ENCODE measurements at places on chromosomes 11 and 22. TPM values are rescaled to one million over a fixed set of nuclear protein-coding genes. Genes with fewer than 3 reads are reported as not detected.

Gene OPCML
- not detected for total RNA-seq

DNA sequence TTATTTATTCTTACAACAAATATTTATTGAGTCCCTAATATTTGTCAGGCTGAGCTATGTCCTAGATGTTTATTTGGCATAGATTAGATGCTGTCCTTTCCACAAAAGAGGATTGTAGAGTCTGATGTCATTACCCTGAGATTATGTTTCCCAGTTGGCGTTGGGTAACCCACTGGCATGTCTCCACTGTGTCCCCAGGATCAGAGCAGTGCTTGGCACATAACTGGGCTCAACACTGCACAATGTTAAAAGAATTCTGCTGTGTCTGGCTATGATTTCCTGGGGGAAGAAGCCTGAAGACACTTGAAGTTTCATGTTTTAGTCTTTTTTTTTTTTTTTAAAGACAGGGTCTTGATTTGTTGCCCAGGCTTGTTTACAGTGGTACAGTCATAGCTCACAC is 4.0 kb downstream of the RCN1 start:
- no peak for DNase-seq

Gene POU2AF2
- total RNA-seq = not detected

- no peak for DNase-seq
These were observed 7.8 kb upstream of the JAML start for GRCh38 chr11:118232659-118233058.

DNA sequence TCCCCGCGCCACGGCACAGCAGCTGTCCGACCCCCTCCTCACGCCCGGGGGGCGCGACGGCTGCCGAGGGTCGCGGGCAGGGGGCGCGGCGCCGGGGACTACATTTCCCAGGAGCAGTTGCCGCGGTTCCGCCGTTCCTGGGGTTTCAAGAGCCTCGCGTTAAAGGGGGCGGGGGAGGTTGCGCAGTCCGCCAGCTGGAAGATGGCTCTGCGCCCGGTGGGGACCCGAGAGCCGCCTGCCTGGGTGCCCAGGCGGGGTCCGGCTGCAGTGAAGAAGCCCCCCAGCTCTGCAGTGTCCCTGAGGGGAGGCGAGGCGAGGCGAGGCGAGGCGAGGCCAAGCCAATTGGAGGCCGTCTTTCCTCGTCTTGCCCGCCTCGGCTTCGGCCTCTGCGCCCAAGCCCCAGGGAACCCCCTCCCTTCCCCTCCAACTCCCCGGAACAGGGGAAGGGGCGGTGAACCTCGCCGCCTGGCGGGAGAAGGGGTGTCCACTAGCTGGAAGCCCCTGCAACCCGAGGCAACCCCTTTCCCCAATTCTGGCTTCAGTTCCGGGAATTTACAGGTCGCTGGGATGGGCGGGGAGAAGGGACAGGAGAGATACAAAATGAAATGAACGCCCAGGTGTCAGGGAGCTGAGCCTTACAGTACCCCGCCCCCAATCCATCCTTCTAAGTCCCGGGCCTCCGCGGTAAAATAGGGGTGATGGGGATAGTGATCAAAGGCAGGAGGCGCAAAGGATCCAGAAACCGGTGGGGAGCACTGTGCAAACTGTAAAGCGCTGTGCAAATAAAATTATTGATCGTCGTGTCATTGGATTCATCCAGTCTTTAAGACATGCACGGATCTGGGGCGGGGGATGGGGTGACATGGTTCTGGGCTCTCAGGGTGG is 5.2 kb upstream of the GCAT start:
- DNase-seq = no peak

Gene MS4A12
- not detected for total RNA-seq

Gene CABP4
- total RNA-seq = 0.33 TPM

Gene MYBPC3
- total RNA-seq = not detected

- DNase-seq = no peak
These were observed 61.6 kb downstream of the MORC2 start for GRCh38 chr22:30906946-30907345.

DNA sequence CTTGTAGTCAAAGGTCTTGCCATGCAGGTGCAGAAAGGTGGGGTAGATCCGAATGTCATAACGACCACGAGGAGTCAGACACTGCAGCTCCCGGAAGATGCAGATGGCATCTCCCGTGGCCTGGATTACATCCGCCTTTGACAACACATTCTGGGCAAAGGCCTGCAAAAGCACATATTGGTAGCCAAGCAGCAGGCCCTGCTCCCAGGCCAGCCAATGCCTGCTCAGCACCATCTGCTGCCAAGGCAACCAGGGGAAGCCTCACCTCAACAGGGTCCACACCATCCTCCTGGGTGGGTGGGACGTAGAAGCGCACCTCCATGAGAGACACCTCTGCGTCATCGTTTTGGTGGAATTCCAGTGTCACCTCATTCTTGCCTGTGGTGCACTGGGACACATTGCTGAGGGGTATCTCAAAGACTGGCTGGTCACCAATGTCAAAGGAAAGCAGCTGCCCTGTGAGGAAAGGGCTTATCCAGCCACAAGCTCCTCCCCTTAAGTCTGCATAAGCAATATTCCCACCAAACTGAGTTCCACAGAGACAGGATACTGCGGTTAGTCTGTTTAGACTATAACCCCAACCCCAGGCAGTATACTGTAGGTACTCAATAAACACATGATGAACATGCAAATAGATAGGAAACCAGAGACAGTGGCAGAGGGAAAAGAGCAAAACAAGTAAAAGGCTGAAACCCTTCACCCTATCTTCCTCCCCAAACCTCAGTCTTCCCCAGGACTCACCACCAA is 2.8 kb downstream of the SSRP1 start:
- DNase-seq = no peak

DNA sequence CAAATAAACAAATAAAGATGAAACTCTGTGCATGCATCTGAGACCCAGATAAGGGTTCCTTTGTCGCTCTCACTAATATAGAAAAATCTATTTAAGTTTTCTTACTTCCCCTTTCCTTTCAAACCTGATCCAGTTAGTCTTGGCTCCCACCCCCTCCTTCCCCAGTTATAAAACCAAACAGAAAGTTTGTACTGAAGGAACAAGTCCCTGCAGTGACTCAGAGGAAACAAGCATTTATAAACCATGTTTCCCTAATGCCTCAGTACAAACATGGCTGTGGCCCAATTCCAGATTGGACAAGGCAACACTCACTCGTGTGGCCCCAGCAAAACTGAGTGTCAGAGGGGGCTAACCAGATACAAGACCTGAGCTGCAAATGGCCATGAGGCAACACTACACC is 65.5 kb upstream of the ARHGAP20 start:
- DNase-seq = no peak

Gene OR56B4
- total RNA-seq = not detected

- DNase-seq = peak; percentile 29
These were observed 16.3 kb downstream of the OR2AG2 start for GRCh38 chr11:6755303-6755952.

DNA sequence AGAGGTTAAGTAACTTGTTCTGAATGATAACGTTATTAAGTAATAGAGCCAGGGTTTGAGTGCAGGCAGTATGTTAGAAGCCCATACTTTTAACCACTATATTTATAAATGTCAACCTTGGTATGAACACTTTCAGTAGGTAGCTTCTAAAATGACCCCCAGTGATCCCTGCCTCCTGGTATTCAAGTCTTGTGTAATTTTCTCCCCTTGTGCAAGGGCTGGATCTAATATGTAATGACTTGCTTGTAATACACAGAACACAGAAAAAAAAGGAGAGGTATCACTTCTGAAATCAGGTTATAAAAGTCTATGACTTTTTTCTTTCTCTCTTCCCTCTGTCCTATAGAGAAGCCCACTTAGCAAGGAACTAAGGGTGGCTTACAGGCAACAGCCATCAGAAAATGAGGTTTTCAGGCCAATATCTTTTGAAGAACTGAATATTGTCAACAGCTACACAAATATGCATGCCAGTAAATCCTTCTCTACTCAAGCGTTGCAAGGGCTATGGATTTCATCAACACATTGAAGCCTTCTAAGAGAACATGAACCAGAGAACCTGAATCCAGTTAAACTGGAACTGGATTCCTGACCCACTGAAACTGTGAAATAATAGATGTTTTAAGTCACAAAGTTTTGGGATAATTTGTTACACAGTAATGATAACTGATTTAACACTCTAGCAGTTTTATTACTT is 712.3 kb downstream of the METTL15 start:
- DNase-seq = no peak

GRCh38 chr11:6927030-6927617 is 898 bp downstream of the ZNF215 start:
- no peak for DNase-seq

- DNase-seq = no peak
These were observed 158.8 kb downstream of the MPPED1 start for GRCh38 chr22:43570531-43571165.

GRCh38 chr11:92406472-92406871 is 181.9 kb downstream of the FAT3 start:
- no peak for DNase-seq

DNA sequence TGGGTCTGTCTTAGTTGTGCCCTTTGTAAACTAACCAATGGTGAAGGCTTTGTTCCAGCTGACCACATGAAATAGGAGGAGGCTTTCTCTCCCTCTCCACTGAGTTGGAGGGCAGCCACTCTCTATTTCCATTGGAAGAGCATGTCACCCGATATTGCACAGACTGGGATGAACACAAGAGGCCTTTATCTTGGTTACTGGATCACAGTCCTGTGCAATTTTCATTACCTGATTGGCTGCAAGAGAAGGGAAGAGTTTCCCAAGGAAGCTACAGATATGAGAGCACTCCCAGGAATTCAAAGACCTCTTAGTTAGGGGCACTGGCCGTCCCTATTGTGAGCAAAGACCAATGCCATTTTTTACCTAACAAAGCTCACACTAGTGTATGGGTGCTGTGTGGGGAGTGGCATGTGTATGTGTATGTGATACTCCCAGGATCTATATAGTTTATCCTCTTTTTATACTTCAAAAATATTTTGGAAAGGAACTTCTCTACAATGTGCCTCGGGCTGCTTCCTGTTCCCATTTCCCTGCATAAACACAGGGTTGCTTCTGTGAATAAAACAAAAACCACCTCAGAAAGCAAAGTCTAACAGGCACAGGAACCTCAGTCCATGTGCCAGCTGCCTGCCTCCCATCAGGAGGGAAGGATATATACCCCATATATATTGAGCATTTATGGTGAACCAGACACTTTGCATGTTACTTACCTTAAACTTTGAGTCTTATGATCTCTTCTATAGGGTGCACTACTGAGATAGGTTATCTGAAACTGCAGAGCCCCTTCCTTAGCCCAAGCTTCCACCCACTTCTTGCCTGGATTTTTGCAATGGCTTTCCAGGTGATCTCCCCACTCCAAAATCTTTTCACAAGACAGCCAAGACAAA is 126.5 kb downstream of the RASSF10 start:
- no peak for DNase-seq

Gene CNGA4
- total RNA-seq = 0.15 TPM

Gene MISFA
- not detected for total RNA-seq

Gene H19
- not detected for total RNA-seq

Gene ZNF215
- total RNA-seq = 0.72 TPM

- no peak for DNase-seq
These were observed 305.5 kb downstream of the DDX10 start for GRCh38 chr11:108970221-108970991.

GRCh38 chr11:79101656-79102055 is 339.2 kb downstream of the TENM4 start:
- DNase-seq = no peak

Gene CDC45
- 101 TPM for total RNA-seq

- DNase-seq = no peak
These were observed 66.4 kb downstream of the SGSM3 start for GRCh38 chr22:40436505-40437431.

GRCh38 chr11:72015511-72016061 is 16.9 kb downstream of the IL18BP start:
- DNase-seq = no peak

DNA sequence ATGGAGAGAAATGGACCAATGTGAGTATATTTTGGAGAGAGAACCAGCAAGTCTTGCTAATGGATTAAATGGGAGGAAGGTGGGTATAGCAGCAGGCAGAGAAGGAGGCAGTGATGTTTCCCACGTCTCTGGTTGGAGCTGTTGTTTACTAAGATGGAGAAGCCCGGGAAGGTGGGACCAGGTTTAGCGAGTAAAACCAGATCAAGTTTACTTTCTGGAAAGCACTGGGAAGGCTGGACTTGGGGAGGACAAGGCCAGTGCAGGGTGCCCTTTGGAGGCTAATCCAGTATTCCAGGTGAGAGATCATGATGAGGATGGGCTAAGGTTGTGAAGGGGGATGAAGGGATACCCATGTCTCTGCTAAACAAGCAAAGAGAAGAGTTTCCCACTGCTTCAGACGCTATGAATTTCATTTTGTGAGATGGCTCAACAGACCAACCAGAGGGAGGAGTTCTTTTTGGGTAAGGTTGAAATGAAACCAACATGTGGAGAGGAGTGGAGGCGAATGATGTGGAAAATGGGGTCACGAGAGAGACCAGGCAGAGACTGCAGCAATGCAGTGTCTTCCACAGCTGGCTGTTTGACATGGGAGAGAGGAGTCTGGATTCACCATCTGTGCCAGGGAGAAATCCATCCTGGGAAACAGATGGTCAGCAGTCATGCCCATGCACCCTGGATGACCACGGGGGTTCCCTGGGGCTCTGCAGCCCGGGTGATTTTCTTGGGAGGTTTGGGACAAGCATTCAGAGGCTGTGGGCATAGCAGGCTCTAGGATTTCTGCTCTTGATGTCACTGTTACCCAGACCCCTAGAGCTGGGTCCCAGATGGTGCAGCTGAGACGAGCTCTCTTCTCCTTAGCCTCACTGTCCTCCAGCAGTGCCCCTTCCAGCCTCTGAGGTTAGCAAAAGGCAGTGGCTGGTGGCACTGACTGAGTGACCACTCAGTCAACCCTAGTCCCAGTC is 24.9 kb downstream of the COMMD9 start:
- DNase-seq = no peak

GRCh38 chr11:114746013-114746412 is 67.7 kb downstream of the NXPE2 start:
- DNase-seq = no peak

GRCh38 chr22:46576556-46577367 is 39.3 kb upstream of the CELSR1 start:
- DNase-seq = peak; percentile 70

DNA sequence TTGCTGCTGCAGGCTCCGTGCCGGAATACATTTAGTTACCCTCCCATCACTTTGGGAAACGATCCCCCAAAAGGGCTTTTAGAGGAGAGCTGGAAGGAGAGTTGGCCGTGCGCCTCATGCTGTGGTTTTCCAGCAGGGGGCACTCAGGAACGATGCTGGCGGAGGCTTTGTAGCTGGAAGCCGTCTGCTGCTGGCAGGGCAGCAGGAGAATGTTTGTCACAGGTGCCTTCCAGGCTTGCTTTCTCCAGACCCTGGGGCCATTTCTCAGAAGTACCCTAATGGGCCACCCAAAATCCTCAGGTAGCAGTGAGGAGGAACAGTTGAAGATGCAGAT is 30.0 kb upstream of the CABP7 start:
- no peak for DNase-seq

DNA sequence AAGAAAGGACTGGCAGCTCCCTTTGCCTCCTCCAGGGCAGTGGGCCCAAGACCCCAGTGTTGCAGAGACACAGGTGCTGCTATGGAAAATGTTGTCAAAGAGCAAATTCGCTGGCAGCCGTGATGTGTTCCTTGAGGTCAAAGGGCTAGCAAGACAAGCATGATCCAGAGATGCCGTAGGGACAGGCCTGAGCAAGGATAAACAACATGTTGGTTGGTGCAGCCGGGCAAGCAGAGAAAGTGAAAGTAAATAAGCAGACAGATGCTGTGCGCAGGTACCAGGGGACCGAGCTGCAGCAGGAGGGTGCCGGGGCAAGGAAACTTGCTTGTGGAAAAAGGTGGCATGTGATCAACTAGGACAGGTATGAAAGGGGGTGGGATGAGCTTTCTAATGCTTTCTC is 125.5 kb upstream of the NECTIN1 start:
- no peak for DNase-seq

- no peak for DNase-seq
These were observed 392.9 kb downstream of the INSC start for GRCh38 chr11:15507592-15507991.

Gene CSNK2A3
- total RNA-seq = 2.6 TPM

Gene JHY
- total RNA-seq = 4.9 TPM
